HFFc6 (cell line): ENCODE measurements at places on chromosomes 3 and 15. TPM values are rescaled to one million over a fixed set of nuclear protein-coding genes. Genes with fewer than 3 reads are reported as not detected.

DNA sequence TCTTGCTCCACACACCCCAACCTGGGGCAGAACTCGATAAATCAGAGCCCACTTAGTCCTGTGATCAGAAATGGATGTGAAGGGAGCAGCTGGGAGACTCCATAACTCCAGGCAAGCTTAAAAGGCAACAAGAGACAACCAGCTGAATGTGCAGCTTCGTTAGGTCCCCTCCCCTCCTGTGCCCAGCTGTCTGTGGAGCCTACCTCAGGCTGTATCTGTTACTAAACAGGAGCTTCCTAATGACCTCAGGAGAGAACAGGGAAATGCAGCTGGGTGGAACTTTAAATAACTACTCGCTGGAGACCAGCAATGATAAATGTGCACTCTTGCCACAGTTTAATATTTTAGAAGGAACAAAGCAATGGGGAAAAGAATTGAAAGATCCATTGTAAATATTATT is 25.9 kb downstream of the SLC9A9 start:
- no peaks in the 10 kb centered on the region for H3K4me1 ChIP-seq
- H3K36me3 ChIP-seq = peaks cover 7% of the 10 kb centered on the region; the same call in 1 of the 2 replicates
- H3K4me3 ChIP-seq = no peak overlapping the region
- no peaks in the 10 kb centered on the region for H3K27me3 ChIP-seq
- no peak for DNase-seq

IL16 gene
- 0.08 TPM in 1 of 3 replicates, not detected in the others for total RNA-seq

PCLAF gene
- 28.3 to 52.4 TPM (median 52.2 TPM) in 3 replicates for total RNA-seq

GRCh38 chr3:128385080-128385832 is 81.4 kb downstream of the DNAJB8 start:
- peak; percentile 85 for DNase-seq
- peaks cover 20% of the 10 kb centered on the region for H3K4me1 ChIP-seq
- no peaks in the 10 kb centered on the region for H3K36me3 ChIP-seq
- H3K4me3 ChIP-seq = no peak overlapping the region
- peak overlapping the region; percentile 62; the same call in 1 of the 2 replicates for H3K27ac ChIP-seq
- H3K27me3 ChIP-seq = peaks cover 2% of the 10 kb centered on the region
